Neural progenitor cell (in vitro differentiated cells): ENCODE measurements at places on chromosomes 3 and 15. TPM values are rescaled to one million over a fixed set of nuclear protein-coding genes. Genes with fewer than 3 reads are reported as not detected.

The ANKRD63 gene
- total RNA-seq = not detected in 2 replicates

The A4GNT gene
- not detected in 2 replicates for total RNA-seq

The GATA2 gene
- 0.09 TPM in 1 of 2 replicates, not detected in the other for total RNA-seq

The CA12 gene
- 0.45 and 0.81 TPM in 2 replicates for total RNA-seq

The WDR93 gene
- total RNA-seq = 0.51 and 0.62 TPM in 2 replicates

The CNTN3 gene
- 0.21 and 0.40 TPM in 2 replicates for total RNA-seq

The SAMMSON gene
- not detected in 2 replicates for total RNA-seq

The TM6SF1 gene
- not detected in 2 replicates for total RNA-seq

The CHRNA5 gene
- total RNA-seq = 27.1 and 46.9 TPM in 2 replicates

The PLSCR1 gene
- total RNA-seq = 16.8 and 23.9 TPM in 2 replicates

The LRRK1 gene
- total RNA-seq = 0.43 TPM in 1 of 2 replicates, not detected in the other

DNA sequence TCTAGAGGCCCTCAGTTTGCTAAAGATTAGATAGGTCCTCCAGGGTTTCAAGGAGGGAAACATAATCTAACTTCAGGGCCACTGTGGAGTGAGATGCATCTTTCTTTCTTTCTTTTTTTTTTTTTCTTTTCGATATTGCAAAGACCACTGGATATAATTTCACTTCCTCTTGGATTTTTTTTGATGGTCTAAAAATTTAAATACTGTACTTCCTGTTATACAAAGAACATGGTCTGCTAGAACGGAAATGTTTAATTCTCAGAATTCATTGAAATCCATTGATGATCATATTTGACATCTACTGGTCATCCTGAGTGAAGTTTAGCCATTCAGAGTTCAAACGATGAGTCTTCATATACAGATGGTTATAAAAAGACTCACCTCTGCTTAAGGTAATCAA lies 808.8 kb upstream of the LMCD1 start:
- no peaks in the 10 kb centered on the region for H3K4me1 ChIP-seq
- DNase-seq = no peak
- no peak overlapping the region for H3K4me3 ChIP-seq
- no peaks in the 10 kb centered on the region for H3K27me3 ChIP-seq
- H3K27ac ChIP-seq = no peak overlapping the region
- no peaks in the 10 kb centered on the region for H3K36me3 ChIP-seq

DNA sequence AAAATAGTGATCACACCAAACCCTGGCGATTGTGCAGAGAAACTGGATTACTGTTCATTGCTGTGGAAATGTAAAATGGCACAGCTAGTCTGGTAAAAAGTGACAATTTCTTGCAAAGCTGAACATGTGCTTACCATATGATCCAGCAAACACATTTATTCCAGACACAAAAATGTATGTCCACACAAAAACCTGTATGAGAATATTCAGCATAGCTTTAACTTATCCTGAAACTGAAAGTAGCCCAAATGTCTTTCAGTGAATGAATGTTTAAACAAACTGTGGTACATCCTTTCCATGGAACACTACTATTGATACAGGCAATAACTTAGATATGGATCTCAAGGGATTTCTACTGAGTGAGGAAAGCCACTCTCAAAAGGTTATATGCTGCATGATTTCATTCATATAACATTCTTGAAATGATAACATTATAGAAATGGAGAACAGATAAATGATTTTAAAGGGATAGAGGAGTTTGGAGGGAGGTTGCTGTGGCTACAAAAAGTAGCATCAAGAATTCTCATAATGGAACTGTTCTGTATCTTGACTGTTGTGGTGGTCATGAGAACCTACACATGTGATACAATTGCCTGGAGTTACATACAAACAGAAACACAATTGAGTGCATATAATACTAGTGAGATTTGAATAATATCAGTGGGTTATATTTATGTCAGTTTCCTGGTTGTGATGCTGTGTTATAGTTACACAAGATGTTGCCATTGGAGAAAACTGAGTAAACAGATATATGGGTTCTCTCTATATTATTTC lies 70.7 kb upstream of the DPH6 start:
- DNase-seq = no peak
- H3K27ac ChIP-seq = no peak overlapping the region
- peaks cover 13% of the 10 kb centered on the region for H3K4me1 ChIP-seq
- no peak overlapping the region for H3K4me3 ChIP-seq
- no peaks in the 10 kb centered on the region for H3K36me3 ChIP-seq

DNA sequence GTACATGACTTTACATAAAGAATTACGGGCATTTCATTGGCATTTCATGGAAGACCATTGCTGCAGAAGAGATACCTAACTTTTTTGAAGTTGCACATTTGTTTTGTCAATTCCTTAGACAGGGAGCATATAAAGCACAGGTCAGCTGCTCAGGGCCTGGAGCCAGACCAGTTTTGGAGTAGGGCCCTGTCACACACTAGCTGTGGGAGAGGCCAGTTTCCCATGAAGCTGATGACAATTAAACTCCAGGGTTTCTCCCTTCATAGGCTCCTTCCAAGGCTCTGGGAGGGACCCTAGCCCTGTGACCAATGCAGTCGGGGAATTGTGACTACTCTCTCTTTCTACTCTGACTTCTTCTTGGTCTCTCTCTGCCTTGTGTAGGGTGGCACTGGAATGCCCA lies 107.3 kb upstream of the SELENOK start:
- no peak for DNase-seq
- no peaks in the 10 kb centered on the region for H3K36me3 ChIP-seq
- H3K27ac ChIP-seq = no peak overlapping the region
- H3K4me1 ChIP-seq = no peaks in the 10 kb centered on the region
- no peak overlapping the region for H3K4me3 ChIP-seq

DNA sequence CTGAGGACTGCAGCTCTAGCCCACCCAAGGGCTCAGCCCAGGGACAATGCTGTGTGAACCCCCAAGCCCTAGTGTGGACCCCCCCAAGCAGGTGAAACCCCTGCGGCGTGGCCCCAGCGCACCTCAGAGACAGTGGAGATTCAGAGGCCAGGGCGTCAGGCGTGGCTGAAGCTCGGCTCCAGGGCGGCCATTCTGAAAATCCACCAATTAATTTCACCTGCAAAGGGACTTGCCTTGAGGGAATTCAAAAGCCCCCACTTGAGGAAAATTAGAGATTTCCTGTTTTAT lies 148.3 kb downstream of the NSMCE3 start:
- H3K36me3 ChIP-seq = no peaks in the 10 kb centered on the region
- H3K27me3 ChIP-seq = no peaks in the 10 kb centered on the region
- H3K27ac ChIP-seq = no peak overlapping the region
- no peak for DNase-seq

DNA sequence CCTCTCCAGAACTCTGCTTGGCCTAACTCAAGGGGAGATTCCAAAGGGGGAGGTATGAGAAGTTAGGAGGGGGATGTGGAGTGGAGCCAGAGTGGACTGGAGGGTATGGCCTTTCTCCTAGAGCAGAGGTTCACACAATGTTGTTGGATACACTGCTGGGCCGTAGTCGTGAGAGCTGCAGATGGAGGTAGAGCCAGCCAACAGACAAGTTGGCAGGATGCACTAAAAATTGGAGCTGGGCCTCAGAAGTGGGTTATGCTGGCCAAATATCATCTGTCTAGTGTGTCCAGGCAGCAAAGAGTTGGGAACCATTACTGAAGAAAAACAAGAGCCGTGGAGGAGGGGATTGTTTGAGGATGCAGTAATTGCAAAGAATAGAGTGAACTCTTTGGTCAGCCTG lies 27.7 kb upstream of the LRRFIP2 start:
- no peak overlapping the region for H3K27ac ChIP-seq
- H3K36me3 ChIP-seq = no peaks in the 10 kb centered on the region
- H3K27me3 ChIP-seq = no peaks in the 10 kb centered on the region
- H3K4me3 ChIP-seq = no peak overlapping the region
- peaks cover 23% of the 10 kb centered on the region for H3K4me1 ChIP-seq

GRCh38 chr3:194009019-194009418 lies 126.9 kb upstream of the HES1 start:
- H3K4me1 ChIP-seq = peaks cover 23% of the 10 kb centered on the region
- no peak overlapping the region for H3K4me3 ChIP-seq
- no peaks in the 10 kb centered on the region for H3K36me3 ChIP-seq
- no peak overlapping the region for H3K27ac ChIP-seq

GRCh38 chr3:29937185-29937584 lies 656.3 kb downstream of the RBMS3 start:
- no peak for DNase-seq
- H3K4me1 ChIP-seq = peaks cover 6% of the 10 kb centered on the region
- H3K27ac ChIP-seq = no peak overlapping the region

DNA sequence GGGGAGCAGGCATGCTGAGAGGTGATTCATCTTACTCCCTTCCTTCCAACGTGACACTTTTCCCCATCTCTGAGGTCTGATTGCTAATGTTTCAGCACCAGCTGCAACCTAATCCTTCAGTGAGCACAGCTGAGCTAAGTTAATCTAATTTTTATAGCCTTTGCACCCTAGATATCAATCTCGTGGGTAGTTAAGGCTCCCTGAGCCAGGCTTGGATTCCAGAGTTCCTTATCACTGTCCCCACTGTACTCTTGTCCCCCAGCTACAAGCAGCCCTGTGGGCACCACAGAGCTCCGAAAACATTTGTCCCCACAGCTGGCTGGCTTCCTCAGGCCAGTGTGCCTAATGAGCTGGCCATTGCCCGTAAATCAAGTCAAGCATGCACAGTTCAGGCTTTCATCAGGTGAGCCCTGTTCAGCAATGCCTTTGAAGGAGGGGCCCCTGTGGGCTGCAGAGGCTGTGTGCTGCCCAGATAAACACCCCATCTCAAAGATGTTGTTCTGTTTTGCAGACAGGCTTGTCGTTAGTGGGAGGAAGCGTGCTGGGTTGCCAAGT lies 376.9 kb upstream of the RASGRP1 start:
- no peaks in the 10 kb centered on the region for H3K27me3 ChIP-seq
- H3K27ac ChIP-seq = no peak overlapping the region
- DNase-seq = peak; percentile 29
- H3K4me3 ChIP-seq = no peak overlapping the region
- H3K4me1 ChIP-seq = peaks cover 18% of the 10 kb centered on the region

- no peak for DNase-seq
- peaks cover 29% of the 10 kb centered on the region for H3K4me1 ChIP-seq
- no peaks in the 10 kb centered on the region for H3K27me3 ChIP-seq
- H3K36me3 ChIP-seq = no peaks in the 10 kb centered on the region
- H3K4me3 ChIP-seq = no peak overlapping the region
These were observed 47.2 kb downstream of the IGSF11 start for GRCh38 chr3:118987477-118987876.

DNA sequence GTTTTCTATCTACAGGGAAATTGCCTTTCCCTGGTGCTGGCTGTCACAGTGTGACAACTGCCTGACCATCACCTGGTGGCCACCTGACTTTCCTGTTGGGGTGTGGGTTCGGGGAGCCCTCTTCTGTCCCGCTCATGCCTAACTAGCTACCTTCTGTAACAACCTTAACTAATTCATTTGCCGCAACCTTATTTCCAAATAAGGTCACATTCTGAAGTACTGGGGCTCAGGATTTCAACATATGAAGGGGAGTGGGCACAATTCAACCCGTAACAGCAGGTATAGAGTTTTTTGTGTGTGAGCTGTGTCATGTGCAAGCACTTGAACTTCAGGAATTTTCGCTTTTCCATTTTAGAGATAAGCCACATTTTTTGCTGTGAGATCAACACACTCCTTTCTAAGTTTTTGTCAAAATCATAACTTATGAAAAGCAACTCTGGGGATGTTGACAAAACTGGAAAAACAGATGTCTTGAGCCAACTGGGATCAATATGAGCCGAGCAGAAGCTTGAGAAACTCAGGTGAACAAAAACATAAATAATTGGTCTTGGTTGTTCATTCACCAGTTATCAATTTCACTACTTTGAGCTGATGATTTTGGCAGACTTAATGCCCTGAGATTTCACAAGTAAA lies 242.0 kb upstream of the RGMA start:
- peaks cover 40% of the 10 kb centered on the region for H3K4me1 ChIP-seq
- H3K4me3 ChIP-seq = peak overlapping the region; percentile 23
- no peak for DNase-seq
- no peak overlapping the region for H3K27ac ChIP-seq
- H3K36me3 ChIP-seq = no peaks in the 10 kb centered on the region
- no peaks in the 10 kb centered on the region for H3K27me3 ChIP-seq

GRCh38 chr3:126151562-126152302 lies 28.7 kb downstream of the ALDH1L1 start:
- no peak for DNase-seq
- H3K27ac ChIP-seq = no peak overlapping the region
- H3K27me3 ChIP-seq = no peaks in the 10 kb centered on the region
- no peaks in the 10 kb centered on the region for H3K36me3 ChIP-seq

- no peak overlapping the region for H3K4me3 ChIP-seq
- no peak for DNase-seq
- no peak overlapping the region for H3K27ac ChIP-seq
- peaks cover 24% of the 10 kb centered on the region for H3K4me1 ChIP-seq
- H3K36me3 ChIP-seq = no peaks in the 10 kb centered on the region
These were observed 54.7 kb upstream of the TRAK1 start for GRCh38 chr3:42036483-42036823.

- DNase-seq = peak; percentile 68
- H3K36me3 ChIP-seq = no peaks in the 10 kb centered on the region
- no peaks in the 10 kb centered on the region for H3K27me3 ChIP-seq
- no peak overlapping the region for H3K27ac ChIP-seq
- no peaks in the 10 kb centered on the region for H3K4me1 ChIP-seq
- no peak overlapping the region for H3K4me3 ChIP-seq
These were observed 29.3 kb upstream of the SACM1L start for GRCh38 chr3:45659661-45660566.

DNA sequence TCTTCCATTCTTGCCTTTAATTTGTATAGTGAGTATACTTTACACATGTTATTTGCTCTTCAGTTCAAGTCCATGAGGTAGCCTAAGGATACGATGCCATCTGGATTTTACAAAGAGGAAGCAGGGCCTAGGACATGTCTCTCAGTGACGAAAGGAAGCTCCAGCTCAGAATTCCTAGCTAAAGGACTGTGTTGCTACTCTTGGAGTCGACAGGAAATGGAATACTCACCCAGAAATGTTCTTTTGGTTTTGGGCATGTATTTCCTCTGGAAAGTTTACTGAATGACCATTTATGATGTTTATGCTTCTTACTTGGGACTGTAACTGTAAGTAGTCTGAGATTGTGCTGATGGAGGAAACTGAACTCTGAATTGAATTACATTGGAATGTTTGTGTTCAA lies 12.5 kb downstream of the OXNAD1 start:
- H3K27me3 ChIP-seq = no peaks in the 10 kb centered on the region
- H3K27ac ChIP-seq = no peak overlapping the region
- H3K36me3 ChIP-seq = peaks cover 5% of the 10 kb centered on the region
- DNase-seq = no peak
- H3K4me3 ChIP-seq = no peak overlapping the region
- H3K4me1 ChIP-seq = no peaks in the 10 kb centered on the region
